Fibroblast of skin of right quadriceps (primary cell): ENCODE measurements at places on chromosomes 16 and 17.

DNA sequence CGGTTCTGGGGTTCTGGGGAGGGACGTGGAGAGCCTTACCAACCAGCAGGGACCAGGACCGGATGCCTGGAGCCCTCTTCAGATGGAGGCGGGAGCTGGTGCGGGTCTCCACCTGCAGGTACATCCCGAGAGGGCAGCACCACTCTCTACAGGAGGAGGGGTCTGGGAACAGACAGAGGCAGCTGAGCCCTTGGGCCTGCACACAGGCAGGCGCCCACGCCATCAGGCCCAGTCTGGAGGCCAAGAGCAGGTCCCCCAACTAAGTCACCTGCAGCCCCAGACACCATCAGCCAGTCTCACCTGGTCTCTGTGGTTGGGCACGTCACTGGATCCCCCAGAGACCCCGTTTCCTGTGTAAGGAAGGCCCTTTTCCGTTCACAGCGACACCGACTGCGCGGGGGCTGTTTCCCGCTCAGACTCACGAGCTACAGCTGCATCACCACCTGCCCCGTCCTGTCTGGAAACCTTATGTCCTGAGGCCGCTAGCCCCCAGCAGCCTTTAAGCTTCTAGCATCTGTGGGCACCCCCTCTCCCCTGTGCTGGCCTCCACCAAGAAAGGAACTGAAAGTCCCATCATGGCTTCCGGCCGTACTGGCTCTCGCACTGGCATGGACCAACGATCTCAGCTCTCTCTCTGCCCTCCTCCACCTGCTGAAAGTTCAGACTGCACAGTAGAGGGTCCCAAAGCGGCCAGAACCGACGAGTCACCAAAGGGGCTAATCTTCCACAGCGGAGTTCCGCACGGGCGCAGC, 1.2 kb downstream of the CYBC1 start:
- DNase-seq, result no peak

DNA sequence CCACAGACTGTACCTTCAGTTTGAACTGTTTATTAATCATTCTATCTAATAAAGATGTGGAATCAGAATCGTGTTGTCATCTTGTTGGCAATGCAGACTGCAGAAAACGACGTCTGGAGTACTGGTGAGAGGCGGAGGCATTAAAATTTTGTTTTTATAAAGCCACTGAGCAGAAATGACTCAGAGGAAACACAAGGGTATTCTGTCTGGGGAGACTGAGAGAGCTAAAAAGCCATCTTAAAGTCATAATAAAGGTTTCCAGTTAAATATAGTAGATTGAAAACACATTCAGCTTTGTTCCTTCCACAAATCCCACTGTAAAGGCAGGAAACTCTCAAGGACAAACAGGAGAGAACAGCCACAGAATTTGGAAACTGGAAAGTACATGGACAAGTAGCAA, 74.2 kb downstream of the CPPED1 start:
- peak; percentile 78 for DNase-seq

DNA sequence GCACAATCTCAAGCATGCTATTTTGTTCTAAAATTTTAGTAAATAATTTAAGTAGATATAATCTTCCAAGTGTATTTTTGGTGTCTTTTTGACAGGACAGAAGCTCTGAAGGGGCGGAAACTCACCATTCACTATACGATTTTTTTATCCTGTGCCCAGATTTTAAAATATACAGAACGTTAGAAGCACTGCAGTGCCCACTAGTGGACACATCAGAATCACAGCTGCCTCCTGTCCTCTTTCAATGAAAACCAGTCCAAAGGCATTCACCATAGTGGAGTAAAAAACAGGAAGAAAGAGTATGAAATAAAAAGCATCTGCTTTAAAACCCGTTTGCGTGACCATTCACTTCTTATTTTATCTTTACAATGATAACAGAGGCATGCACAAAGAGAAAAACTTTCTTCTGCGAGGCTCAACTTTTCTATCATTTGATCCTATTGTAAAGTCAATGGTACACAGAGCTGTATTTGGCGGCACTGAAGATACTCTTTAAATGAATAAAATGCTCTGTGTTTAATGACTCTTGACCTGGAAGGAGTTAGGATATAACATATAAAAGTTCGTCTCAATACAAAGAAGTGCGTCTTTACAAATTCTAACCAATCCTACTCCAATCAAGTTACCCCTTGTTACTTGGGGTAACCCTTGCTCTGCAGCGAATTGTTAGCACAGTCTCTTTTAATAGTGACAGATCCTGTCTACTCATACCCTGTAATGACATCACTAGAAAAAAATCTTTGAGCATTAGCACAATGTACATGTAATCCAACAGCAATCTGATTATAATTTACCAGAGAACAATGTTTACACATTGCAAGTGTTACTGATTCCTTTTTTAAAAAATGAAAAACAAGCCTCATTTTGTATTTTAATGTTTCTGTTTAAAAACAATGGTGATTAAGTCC, 339.8 kb upstream of the PSMD7 start:
- DNase-seq, result peak; percentile 76

DNA sequence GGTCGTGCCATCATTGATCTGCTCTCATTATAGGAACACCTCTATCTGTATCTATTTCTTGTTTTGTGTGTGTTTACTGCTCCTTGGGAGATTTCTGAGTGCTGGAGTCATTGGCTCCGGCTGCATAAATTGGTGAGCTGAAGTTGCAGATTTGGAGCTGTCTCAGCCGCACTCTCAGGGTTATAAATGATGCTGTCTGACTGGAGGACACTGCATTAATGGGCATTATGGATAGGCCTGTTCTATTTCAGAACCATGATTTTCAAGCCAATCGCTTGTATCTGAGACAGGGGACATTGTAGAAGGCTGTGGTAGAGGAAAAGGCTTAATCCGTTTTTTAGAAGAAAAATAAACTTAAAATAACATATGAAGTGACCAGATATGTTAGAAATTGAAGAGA, 126.4 kb upstream of the KIF2B start:
- no peak for DNase-seq

- peak; percentile 53 for DNase-seq
These were observed 504 bp downstream of the MAZ start for GRCh38 chr16:29806641-29807425.

DNA sequence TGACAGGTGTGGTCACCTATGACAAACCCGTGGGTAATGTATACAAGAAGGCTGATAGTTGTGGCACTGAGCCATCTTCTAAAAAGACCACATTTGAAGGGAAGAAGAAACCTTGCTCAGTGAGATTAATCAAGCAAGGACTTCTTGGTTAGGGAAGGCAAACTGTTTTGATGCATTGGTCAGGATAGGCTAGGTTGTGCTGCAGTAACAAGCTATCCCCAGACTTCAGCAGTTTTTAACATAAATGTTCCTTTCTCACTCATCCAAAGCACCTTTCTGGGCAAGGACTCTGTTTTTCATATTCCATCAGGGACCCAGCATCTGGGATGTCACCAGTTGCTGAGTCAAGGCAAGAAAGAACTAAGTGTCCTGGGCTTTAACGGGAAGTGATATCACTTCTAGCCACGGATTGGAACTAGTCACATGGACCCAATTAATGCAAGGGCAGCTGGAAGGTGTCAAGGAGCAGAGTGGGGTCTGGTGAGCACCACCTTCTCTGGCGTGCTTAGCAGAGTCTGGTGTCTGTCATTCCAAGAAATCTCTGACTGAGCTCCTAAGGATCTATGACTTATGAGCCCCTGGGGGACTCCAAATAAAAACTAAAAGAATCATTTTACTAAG, 52.0 kb upstream of the CCL2 start:
- DNase-seq, result no peak

DNA sequence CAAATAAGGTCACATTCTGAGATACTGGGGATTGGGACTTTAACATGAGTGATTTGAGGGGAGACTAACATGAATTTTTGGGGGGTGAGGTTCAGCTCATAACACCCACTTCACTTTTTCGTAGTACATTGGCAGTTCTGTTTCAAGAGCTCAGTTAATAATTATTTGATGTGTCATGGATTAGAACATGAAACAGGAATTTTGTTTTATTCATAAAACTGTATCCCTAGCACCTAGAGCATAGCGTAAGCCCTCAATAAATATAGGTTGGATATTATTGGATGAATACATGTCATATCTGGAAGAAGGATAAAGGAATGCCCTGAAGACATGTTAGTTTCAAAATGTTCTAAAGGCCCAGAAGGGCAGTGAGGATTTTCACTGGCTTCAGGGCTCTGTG, 119.8 kb downstream of the PRKCA start:
- peak; percentile 67 for DNase-seq

DNA sequence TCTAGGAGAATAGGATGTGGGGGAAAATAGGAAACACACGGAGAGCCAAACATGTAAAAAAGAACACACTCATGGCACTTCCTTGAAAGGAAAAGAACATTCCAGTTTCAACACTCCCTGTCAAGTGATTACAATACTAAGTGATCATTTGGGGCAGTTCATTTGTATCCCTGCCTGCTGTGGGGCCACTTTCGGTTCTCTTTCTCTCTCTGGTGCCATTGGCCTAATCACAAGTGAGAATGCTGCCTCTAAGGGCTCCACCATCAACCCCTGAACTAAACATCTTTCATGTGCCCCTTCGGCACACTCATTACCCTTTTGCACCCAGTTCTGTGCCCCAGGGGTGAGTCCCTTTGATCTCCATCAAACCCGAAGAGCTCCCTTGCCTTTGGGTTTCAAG, 197.3 kb downstream of the CEP112 start:
- no peak for DNase-seq

DNA sequence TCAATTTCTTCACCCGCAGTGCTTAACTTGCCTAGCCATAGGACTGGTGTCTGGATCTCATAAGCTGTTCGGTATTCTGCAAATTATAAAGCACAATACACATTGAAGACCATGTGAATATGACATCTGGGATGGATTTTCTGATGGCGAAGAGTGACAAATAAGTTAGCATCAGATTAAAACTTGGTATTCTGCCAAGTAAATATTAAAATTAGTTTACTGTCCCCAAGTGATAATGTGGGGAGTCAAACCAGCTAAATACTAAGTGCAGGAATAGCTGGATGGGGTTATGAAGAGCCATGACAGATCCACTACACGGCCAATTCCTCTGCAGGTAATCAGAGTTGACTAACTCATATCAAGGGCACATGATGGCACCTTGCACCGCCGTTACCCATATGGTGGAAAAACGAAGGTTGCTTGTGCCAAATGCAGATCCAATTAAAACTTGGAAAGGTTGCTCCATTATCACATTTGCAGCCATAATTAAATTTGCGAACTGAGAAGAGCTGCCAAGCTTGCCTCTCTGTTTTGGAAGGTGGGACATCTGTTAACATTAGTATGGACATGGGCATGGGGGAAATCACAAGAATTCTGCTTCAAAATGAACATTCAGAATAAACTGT, 114.9 kb upstream of the TOM1L1 start:
- no peak for DNase-seq

GRCh38 chr16:57507136-57508034, 21.1 kb upstream of the DOK4 start:
- DNase-seq, result no peak
